ENCODE measurements at places on chromosomes 3 and 15. TPM values are rescaled to one million over a fixed set of nuclear protein-coding genes. Genes with fewer than 3 reads are reported as not detected.

GRCh38 chr3:143502081-143502480 lies 346.2 kb downstream of the SLC9A9 start:
- DNase-seq: no peak

GRCh38 chr3:24725514-24726255 lies 231.0 kb upstream of the THRB start:
- DNase-seq: no peak

DNA sequence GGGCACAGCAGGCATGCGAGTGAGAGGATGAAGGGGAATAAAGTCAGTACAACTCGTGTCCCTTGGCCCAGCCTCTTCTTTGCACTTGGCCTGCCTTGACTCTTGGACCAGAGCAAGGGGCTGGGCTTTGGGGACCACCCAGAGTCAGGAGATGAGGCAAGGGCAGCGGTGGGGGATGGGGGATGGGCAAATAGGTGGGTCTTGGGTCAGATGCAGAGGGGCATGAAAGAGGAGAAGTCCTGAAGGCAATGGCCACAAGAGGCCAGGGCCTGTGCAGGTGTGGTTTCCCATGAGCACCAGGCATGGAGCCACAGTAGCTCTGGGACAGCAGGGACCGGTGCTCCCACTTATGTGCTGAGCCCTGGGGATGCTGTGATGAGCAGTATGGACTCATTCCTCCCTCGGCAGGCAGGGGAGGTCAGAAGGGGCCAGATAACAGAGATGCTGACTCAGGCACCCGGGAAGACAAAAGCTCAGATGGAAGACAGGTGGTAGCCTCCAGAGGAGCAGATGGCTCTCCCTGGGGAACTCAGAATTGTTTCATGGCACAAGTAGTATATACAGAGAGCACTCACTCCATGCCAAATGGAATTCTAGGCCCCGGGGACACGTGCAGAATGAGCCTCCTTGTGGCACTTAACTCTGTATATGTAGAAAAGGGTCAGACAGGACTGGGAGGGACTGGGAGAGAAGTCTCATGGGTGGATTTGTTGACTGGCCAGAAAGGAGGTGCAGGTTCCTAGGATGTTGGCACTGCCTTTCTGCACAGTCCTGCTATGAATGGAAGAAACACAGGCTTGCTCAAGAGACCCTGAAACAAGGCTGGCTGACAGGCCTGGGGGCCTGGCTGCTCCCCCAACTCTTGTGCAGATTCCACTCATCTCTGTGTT lies 14.3 kb downstream of the ZBTB47 start:
- DNase-seq: peak; percentile 38

GRCh38 chr15:96331144-96331944 lies 844 bp downstream of the NR2F2 start:
- peak; percentile 81 for DNase-seq

DNA sequence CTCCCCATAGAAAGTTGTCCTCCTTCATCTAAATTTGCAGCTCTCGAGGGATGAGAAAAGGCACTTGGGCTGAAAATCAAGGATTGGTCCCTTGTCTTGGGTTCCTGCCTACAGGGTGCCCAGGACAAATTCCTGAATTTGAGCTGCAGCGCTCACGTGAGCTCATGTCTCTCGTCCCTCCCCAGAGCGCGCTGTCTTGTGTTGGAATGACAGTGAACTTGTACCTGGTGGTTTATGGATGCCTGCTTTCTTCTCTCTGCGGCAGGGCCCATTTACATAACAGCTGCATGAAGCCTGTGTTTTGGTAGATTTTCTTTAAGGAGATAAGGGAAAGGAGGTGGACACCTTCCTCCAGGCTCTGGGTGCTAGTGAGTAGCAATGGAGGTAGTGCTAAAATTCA lies 4.3 kb downstream of the RYR3 start:
- peak; percentile 37 for DNase-seq

DNA sequence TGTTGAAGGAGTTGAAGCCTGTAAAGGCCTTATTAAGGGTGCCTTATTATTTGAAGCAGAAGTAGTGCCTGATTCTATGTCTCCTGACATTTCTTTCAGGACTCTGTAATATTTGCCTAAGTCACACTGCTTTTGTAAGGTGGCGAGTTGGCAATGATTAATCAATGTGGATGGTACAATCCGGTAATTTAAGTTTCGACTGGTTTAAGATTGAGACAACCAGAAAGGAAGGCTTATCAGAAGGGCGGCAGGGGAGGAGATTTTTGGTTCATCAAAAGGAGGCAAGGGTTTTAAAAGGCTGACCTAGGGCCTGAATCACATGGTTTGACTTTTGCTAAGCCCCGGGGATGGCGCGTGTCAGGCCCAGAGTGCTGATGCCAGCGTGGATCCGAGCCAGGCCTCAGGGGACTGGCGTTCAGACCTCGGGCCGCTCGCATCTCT lies 830 bp upstream of the RNF13 start:
- no peak for DNase-seq

- DNase-seq: no peak
Measured at GRCh38 chr3:169478566-169479313, 184.8 kb downstream of the MECOM start.

- DNase-seq: no peak
Measured at GRCh38 chr3:14428087-14429033, 26.0 kb downstream of the SLC6A6 start.

DNA sequence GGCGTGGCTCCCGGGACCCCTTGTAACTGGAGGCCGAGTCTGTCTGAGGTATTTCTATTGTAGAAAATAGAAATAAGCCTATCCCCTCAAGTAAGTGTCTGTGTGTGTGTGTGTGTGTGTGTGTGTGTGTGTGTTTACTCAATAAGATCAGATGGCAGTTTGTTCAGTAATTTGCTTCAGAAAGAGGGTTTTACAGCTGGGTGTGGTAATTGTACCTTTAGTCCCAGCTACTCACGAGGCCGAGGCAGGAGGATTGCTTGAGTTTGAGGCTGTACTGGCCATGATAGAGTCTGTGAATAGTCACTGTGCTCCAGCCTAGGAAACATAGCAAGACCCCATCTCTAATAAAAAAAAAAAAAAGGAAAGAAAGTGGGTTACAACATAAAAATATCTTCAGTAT lies 8.7 kb downstream of the SPINT1 start:
- DNase-seq: no peak

GRCh38 chr3:120052225-120052624 lies 42.0 kb downstream of the GSK3B start:
- no peak for DNase-seq

- DNase-seq: no peak
Measured at GRCh38 chr3:177335728-177336127, 138.4 kb upstream of the TBL1XR1 start.

DNA sequence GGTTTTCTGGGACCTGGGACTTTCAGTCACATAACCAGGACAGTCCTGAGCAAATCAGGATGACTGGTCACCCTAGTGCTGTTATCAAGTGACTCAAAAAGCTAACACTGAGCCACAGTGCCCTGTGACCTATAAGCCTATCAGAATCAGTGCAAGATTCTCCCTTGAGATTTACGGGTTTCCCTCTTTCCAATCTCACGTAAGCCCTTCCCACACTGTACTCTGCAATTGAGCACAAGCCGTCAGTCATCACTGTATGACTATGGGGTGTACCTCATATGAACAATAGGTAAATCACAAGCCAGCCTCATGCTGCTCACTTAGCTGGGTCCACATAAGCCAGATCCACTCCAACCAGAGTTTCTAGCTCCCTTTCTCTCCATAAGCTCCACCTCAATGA lies 21.0 kb upstream of the CLDN18 start:
- no peak for DNase-seq

DNA sequence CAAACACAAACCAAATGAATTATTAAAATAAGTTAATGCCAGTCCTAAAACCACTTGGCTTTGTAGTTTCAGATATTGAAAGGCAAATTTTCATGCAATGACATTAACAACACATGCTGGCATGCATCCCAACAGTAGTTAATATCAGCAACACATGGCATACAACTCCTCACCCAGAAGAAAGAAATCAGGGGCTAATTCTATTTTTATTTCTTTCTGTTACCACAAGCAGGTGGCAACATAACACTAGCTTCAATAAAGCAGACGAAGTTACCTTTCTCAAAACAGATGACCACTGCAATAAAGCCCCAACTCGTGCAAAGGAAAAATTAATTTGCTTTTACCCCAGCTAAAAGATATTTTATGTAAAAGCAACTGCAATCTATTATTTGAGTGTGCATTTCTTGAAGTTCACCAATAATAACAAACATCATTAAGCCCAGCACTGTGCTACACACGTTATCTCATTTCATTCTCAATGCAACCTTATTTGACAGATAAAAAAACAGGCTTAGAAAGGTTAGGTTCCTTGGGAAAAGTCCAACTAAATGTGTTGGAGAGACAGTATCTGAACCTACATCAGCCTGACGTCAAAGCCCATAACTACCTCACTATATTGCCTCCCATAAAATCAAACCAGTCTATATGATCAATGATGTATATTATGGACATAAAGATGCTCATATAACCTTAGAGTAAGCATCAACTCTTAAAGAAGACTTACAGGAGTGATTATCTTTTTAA lies 2.8 kb downstream of the TOP2B start:
- no peak for DNase-seq

DNA sequence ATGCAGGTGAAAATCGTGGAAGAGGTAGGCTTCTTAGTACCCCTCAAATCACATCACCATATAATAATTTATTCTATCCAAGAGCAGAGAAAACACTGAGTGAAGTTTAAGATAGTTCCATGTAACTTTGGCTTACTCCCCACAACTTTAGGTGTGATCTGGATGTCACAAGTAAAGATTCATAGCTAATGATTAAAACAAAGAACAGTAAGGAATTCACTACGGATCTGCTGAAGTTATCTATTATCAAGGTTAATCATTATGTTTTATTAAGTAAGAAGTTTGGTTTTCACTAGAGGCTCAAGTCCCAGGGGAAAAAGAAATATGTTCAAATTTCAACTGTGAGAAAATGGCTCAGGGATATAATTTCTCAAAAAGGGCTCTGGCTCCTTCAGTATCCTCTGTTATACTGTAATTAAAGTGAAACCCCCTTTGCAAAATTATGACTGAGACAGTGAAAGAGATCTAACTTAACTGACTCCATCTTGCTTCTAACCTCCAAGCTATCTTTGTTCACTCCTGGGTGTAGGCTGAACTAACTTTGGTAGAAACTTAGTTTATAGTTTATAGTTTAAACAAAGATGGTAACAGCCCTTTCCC lies 17.1 kb downstream of the CD80 start:
- no peak for DNase-seq

GRCh38 chr3:120798346-120798745 lies 55.8 kb downstream of the GTF2E1 start:
- no peak for DNase-seq

DNA sequence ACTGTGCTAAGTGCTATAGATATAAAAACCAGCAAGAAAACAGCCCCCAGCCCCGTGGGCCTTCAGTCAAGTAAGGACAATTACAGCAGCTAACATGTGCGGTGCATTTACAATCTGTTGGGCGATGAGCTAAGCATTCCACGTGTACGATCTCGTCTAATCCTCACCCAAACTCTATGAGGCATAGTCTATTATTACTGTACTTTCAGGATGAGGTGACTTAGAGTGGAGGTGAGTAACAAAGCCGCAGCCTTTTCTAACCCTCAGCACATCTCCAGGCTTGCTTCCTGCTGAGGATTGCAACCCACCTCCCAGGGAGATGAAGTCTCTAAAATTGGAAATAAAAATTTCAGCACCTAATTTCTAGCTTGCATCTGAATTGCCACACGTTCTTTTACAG lies 53.2 kb upstream of the MCF2L2 start:
- no peak for DNase-seq

DNA sequence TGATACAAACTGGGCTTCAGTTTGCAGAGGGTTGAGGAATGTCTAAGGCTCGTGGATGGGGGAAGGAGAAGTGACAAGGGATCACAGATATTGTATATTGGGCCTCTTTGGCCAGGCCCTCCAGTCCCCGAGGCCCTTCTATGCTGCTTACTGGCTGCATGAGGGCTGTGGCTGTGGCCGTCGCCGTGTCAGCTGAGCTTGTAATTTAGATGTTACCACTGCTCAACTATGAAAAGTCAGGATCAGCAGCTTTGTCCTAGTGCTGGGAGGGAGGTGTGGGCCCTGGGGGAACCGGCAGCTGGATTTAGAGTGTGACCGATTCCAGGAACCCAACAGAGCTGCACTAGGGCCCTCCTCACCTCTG lies 51.6 kb downstream of the CACNA1D start:
- DNase-seq: no peak

DNA sequence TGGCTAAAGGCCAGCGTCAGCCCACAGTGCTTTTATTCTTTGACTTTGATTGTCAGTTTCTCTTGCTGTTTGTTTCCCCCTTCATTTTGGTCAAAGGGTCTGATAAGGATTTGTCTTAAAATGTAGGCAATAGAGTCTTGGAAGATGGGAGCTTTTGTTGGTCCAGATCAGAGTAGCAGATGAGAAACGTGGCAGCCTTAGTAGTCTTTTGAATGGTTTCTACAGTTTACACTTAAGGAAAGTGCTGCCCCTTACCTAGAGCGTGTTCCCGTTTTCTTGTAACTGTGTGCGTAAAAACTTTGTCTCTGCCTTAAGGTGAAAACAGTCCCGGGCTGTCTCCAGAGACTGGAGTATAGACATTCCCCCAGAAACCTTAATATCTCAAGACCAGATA lies 630 bp downstream of the LXN start:
- DNase-seq: no peak

DNA sequence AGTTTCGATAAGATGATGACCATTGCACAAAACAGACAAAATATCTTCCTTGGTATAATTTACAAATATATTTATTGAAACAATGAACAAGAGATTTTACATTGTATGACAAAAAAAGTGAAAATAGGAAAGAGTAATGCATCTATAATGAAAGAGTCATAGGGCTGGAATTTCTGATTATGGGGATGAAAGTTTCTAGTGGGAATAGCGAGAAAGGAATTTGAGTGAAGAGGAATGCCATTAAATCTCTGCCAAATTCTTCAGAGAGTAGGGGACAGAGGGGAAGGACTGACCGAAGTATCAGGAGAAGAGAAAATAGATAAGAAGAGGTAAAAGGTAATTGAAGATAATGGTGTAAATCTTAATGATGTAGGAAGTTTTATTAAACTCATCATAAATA lies 125.4 kb downstream of the VGLL3 start:
- no peak for DNase-seq

GRCh38 chr3:181629029-181629428 lies 82.7 kb upstream of the SOX2 start:
- no peak for DNase-seq

DNA sequence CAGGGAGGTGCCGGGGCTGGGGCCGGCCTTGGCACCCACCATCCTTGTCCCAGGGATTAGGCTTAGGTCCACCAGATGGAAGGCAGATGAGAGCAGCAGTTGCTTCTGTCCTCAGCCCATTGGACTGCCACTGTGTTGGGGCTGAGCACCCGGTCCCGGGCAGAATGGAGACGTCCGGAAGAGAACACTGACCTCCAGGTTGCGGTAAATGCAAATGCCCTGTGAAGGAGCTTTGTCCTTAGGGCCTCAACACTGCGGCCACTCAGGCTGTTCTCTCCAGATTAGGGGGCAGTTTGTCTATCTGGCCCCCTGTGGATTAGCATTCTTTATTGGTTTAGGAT lies at the start of gene SERINC4:
Gene SERINC4 (minus strand): TSS at position 276 of the 341 bp plus-strand sequence. CDS start 234 bp downstream, at position 42.
- peak; percentile 52 for DNase-seq

TGFBR2 gene
- 6.4 TPM for total RNA-seq

LSAMP gene
- total RNA-seq: 0.37 TPM

CLDN16 gene
- total RNA-seq: 0.96 TPM

MED12L gene
- total RNA-seq: 7.9 TPM

ETV5 gene
- 51.1 TPM for total RNA-seq

HYAL1 gene
- total RNA-seq: 5.4 TPM

PRRT3 gene
- 6.8 TPM for total RNA-seq

FSIP1 gene
- 0.15 TPM for total RNA-seq

LRRC3B gene
- 0.62 TPM for total RNA-seq

KBTBD13 gene
- total RNA-seq: 0.17 TPM

C3orf49 gene
- total RNA-seq: not detected
